ENCODE measurements at places on chromosomes 6 and 20.

- no peak for DNase-seq
Measured at GRCh38 chr20:47561603-47562583, 60.2 kb downstream of the NCOA3 start.

GRCh38 chr6:157558049-157558448, 177.1 kb downstream of the ZDHHC14 start:
- DNase-seq: no peak

DNA sequence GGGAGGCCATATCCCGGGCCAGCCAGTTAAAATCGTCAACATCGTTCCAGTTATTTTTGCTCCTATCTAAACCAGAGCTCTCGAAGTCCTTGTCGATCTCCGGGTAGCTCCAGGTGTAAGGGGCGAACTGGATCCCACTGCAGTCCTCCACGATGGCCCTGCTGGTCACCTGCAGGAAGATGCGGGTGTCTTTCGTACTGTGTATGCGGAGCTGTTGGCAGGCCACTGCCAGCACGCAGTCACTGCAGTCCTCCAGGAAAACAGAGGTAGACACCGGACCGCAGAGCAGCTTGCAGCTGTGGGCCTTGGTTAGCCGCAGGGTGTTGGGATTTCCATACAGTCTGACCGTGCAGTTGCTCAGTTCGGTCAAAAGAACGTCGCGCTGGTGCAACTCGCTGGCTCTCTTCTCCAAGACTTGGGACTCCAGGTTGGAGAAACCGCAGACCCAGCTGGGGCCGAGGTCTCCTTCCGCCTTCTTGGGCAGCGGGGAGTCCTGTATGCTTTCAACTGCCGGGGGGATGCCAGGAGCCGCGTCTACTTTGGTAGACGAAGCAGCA, 742 bp downstream of the TBCC start:
- DNase-seq: peak; percentile 18

DNA sequence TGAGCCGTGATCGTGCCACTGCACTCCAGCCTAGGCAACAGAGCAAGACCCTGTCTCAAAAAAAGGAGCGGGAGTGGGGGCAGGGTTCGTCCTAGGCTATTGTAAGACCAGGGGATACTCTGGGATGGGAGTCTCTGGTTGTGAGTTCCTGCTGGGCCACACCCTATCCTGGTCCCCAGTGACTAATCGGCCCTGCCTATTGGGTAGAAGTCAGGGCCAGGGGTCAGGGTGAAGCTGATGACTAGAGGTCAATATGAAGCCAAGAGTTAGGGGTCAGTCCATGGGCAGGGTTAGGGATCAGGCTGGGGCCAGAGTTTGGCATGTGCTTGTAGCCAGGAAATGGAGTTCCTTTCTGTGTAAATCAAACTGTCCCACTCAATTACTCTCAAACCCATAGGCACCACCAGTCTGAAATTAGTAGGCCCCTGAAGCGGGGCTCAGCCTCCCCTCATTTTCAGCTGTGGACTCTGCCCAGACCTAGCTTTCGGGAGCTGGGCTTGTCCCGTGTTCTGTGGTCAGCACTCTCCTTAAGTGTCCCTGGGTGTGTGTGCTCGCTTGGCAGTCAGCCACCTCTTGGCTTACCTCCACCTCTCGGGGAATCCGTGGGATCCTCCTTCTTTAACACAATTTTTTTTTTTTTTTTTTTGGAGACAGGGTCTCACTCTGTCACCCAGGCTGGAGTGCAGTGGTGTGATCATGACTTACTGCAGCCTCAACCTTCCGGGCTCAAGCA, 1.8 kb downstream of the HSPA12B start:
- DNase-seq: no peak

DNA sequence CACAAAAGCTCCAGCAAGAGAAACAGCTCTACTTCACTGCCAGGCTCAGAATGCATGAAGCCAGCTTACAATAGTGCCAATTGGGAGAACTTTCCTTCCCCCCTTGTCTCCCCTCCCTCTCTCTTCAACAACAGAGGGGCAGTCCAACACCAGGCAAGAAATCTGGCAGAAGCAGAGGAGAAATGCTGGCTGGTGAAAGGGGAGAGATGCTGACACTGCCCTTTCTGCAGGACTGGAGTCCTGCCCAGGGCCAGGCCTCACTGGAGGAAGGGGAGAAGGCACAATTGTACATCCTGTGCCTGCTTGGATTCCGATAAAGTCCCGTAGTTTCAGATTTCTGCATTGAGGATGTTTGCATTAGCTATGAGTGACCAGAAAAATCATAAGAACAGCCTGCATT, 148.6 kb downstream of the LRRC1 start:
- no peak for DNase-seq

DNA sequence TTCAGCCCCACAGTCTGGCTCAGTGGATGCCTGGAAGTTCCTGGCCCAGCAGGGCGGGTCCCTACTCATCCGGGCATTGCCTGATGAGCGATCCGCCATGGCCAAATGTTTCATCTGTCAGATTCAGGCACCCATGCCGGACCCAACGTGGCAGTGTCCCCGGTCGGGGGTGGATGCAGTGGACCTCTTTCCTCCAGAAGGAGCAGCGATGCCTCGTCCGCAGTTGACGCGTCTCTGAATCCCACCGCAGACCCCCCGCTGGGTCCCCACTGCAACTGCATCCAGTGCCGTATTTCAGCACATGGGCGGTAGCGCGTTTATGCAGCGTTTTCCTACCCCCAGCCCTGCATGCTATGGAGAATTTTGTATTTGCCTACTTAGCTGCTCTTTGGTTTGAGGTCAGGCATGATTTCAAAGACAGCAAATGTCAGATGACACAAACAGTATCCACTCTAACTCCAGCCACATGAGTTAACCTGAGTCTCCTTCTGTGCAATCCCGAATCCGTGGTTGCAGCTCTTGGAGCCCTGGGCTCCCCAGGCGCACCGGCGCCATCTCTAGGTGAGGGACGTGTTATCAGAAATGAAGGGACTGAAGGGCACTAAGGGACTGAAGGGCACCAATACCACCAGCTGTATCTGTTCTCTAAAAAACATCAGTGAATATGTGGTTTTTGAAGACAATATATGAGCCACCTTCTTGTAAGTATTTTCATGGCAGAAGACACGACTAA, 72.6 kb upstream of the THBS2 start:
- no peak for DNase-seq

DNA sequence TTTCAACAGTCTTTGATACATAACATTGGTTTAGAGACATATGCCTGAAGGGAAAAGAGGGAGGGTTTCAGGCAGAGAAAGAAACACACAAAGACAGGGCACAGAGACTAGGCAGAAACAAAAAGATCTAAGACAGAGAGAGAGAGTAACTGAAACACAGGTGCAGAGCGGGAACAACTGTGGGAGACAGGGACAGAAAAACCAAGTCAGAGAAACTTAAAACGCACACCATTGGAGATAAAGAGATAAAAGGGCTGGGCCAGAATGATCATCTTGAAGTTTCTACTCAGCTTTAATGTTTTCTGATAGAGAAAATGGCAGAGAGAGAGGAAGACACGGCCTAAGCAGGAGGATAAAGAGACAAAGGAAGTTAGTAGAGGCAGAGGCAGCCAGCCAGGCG, 11.8 kb downstream of the UNC5CL start:
- DNase-seq: no peak

- DNase-seq: peak; percentile 64
Measured at GRCh38 chr6:156719720-156720563, 57.2 kb upstream of the ARID1B start.

DNA sequence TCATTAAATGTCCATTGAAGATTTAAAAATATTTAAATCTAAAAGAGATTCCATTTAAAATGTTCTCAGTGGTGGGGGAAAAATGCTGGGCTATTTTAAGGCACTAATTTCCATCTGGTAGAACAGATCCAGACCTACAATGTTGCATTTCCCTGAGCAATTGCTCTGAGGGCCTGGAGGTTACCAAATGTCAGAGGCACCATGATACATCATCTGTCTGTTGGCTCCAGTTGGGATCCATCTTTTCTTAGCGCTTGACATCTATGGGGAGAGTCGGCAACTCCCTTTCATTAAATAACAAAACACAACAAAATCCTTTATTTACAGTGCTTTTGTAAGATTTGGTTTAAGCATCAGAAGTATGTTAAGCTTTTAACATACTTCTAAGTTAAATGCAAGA, 224.5 kb downstream of the FOXC1 start:
- no peak for DNase-seq

DNA sequence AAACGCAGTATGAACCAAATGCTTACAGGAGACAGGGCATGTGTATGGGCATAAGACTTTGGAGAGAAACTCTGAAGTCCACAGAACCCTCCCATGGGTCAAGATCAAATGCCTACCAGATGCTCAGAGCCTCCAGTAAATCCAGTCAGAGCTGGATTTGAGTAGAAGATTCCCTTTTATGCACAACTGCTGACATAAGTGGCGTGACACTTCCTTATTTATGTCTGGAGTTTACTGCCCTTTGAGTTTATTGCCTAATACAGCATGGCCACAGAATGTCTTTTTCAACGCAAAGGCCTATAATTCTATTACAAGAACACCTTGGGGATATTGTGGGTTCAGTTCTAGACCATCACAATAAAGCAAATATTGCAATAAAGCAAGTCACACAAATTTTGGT, 220.0 kb upstream of the FOXQ1 start:
- no peak for DNase-seq

DNA sequence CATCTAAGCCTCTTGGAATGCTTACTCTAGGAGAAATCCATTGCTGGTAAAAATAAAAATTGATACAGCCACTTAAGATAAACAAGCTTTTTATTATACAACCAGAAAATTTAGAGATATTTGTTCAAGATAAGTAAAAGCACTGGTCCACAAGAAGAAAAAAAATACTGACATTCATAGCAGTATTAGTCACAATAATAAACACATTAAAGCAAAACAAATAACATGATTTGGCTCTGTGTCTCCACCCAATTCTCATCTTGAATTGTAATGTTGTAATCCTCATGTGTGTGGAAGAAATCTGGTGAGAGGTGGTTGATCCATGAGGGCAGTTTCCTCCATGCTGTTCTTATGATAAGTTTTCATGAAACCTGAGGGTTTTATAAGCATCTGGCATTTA, 1093.5 kb upstream of the ADGRB3 start:
- no peak for DNase-seq

DNA sequence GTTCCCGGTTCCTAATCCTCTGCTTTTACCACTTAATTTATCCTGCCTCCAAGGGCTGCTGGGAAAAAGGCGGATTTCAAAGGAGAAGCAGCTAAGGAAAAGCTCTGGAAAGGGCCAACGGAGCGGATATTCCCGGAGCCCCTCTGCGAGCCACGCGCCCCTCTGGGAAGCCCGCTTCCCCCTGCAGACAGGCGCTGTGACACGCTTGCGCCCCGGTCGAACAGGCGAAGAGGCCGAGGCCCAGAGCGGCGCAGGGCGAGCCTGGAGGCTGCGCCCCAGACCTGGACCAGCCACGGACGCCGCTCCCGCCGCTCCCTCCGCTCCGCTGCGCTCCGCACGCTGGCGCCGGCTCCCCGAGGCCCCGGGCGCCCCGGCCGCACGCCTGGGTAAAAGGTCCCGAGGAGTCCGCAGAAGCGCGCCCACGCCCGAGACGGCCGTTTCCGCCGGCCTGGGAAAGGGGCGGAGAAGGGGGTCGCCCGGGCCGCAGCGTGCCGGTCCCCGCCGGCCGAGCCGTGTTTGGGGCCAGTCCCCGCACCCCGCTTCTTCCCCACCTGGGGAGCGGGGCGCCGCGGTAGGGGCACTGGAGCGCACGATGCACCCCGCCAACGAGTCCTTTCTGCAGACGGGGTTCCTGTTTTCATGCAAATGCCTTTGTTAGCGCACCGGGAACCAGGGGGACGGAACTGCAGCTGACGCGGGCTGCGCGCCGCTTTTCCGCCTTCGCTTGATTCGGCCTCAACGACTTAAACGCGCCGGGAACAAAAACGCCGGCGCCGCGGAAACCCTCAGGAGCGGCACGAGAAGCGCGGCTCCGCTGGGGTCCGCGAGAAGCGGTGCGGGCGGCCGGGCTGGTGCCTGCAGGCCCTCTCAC, 91.9 kb upstream of the SIRPA start:
- DNase-seq: no peak

DNA sequence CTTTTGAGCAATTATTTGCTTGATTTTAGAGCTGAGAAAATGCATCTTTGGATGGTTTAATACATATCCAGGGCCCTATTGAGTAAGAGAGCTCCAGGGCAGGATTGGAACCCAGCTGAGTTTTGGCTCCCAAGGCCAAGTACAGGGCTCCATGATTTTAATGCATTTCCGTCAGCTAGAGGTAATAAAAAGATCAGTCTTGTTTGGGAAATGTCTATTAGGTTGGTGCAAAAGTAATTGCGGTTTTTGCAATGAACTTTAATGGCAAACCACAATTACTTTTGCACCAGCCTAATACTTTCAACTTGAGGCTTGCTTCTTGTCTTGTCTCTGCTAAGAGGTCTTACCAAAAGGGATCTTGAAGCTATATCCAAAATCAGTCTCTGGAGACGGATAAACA, 29.4 kb upstream of the CDH4 start:
- DNase-seq: no peak

- DNase-seq: no peak
Measured at GRCh38 chr20:40913224-40914185, 115.1 kb upstream of the TOP1 start.

- no peak for DNase-seq
Measured at GRCh38 chr6:116157391-116157790, 31.5 kb upstream of the COL10A1 start.

DNA sequence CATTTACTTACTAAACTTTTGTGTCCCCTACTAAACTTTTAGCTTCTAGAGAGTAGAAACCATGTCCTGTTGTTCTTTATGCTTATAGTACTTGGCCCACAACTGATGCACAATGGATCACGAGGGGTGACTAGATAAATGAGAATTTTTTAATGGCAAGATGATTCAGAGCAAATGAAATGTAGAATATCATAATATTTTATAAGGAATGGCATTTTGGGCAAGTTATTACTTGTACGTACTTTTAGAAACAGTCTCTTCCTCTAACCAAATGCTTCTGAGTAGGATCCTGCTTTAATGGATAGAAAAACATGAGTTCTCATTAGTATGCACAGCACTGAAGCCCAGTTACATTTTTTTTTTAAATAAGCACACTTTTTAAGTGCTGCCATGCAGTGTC, 336.3 kb downstream of the NRN1 start:
- no peak for DNase-seq

DNA sequence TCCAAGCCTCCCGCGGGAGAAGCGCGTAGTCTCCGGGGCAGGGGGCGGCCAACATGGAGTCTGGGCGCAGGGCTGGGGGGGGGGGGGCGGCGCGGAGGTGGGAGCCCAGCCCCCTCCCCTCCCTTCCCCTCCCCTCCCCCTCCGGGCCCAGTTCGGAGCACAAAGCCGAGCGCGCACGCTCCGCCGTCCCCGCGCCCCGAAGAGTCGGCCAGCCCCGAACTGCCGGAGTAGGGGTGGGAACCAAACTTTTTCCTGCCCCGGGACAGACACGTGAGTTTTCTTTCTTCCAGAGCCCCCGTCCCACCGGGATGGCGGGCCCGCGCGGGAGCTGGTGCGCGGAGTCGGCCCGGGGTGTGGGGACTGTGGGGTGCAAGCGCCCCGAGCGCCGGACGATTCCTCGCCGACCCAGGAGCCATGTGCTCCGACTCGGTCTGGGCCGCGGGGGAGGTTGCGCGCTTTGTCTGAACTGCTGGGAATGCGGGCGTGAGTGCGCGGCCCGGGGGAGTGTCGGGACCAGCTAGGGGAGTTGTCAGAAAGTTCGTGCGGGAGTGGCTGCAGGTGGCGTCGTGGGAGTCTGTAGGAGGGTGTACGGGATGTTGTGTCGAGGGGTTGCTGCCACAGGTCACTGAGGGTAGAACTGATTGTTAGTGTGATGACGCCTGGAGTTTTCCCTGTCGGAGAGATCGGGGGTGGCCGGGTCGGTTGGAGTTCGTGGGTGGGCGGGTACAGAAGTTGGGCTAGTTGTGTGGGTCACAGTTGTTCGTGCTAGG, 1.2 kb downstream of the TGIF2 start:
- peak; percentile 35 for DNase-seq
